ENCODE measurements at places on chromosomes 5 and 9. TPM values are rescaled to one million over a fixed set of nuclear protein-coding genes. Genes with fewer than 3 reads are reported as not detected.

GRCh38 chr5:91928754-91929521 lies 545.8 kb upstream of the ARRDC3 start:
- DNase-seq = no peak

DNA sequence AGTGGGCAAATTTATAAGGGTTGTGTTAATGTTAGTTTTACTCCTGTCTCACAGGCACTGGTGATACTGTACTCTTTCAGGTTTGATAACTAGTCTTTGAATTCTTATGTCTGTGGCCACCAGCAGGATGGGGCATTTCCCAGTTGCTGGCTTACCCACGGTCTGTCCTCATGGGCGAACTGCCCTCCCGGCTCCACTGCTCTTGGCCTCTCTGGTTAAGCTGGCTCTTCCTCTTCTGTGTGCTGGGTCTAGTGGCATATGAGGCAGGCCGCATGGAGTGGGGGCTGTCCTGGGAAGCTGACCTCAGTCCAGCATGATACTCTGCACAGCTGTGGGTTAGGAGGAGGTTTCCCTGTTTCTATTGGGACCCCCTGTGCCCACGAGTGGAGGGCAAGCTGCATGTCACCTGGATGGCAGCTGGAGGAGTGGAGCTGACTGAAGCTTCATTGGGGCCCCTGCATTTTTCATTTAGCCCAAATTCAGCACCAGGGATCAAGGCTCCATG lies 19.5 kb downstream of the PHF2 start:
- no peak for DNase-seq

DNA sequence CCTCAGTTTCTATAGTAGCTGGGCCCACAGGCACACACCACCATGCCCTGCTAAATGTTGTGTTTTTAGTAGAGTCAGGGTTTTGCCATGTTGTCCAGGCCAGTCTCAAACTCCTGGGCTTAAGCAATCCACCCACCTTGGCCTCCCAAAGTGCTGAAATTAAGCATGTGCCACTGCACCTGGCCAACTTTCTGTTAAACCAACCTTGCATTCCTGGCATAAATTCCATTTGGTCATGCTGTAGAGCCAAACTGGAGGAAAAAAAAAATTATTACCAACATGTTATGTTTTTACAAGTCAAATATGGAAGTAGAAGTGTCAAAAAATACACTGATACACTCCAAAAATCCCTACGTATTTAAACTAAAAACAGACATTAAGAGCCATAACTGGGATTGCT lies 54.1 kb downstream of the ERMP1 start:
- DNase-seq = no peak

DNA sequence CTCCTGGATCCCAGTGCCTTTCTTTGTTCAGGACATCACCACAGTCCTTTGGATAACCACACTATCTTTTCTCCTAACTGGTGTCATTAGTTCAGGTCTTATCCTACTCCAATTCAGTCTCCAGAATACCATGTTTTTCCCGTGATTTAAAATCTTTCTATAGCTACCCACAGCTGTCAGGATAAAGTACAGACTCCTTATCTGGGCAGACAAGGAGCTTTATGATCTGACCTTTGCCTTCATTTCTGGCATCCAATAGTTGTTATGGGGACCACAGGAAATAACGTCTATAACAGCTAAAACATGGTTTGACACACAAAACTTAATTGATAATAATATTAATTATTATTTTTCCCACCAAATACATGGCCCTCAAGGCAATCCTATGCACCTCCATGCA lies 125.6 kb downstream of the ARL15 start:
- DNase-seq = no peak

DNA sequence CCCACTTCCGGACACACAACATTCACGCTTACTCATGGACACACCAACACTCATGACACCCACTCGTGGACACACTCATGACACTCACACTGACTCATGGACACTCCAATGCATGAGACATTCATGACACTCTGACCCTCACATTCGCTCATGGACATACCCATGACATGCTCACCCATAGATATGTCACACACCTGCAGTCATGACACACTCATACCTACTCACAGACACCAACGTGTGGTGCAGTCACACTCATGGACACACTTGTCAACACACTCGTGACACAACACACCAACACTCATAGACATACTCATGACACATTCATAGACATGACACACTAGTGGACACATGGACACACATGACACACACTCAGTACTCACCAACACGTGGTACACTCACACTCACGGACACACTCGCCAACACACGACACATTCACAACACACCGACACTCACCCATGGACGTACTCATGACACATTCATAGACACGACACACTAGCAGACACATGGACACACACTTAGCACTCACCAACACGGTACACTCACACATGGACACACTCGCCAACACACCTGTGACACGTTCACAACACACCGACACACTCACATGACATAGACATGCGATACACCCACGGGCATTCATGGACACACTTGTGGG lies 73.4 kb downstream of the PHF2 start:
- no peak for DNase-seq

DNA sequence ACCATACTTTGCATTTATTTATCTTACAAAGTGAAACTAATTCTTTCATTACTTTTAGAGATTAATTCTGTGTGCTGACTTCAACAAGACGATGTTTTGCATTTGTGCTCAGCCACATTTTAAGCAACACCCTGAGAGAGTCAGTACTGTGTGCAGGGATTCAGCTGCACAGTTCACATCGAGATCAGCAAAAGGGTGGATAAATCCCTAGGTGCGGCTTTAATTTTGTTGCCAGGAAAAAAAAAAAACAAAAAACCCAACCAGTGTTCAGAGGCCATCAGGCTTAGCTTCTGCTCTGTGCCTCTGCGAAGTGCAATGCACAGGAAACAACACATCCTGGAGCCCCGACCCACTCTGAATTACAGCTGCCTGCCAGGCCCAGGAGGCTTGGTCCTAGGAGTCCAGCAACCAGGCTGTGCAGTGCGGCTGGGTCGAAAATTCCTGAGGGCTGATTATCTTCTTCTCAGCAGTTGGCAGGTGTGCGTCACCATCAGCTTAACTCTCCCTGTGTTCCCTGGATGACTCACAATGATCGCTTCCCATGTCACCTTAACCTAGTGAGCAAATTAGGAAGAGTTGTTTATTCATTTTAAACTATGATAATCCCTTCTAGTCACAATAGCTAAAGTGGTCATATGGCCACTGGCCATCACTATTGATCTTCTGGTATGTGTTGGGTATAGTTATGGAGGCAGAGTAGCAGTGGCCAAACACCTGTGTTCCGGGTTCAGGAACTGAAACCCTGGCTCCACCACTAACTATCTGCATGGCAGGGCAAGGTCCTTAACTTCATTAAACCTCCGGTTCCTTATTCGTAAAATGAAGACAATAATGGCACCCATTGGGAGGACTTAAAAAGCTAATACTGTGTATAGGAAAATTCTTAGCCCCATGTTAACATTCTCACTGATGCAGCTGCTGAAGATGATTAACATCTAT lies 31.2 kb upstream of the NDUFB6 start:
- no peak for DNase-seq

- no peak for DNase-seq
These were observed 693.8 kb downstream of the DNAH5 start for GRCh38 chr5:13250464-13251291.

- DNase-seq = no peak
These were observed 373.7 kb downstream of the ENC1 start for GRCh38 chr5:74266836-74267235.

MSH3 gene
- 9.2 TPM for total RNA-seq

TMEM215 gene
- not detected for total RNA-seq

RMND5B gene
- 25.7 TPM for total RNA-seq

OR13C4 gene
- total RNA-seq = not detected

PCDHGB4 gene
- 3.6 TPM for total RNA-seq

CCDC192 gene
- not detected for total RNA-seq

All from body of pancreas (tissue), 4 donors.